ENCODE measurements at places on chromosomes 5 and 9.

- no peak for DNase-seq
Observed at GRCh38 chr5:135883441-135883840, 12.2 kb downstream of the IL9 start.

- no peak for DNase-seq
Observed at GRCh38 chr9:93406371-93406770, 45.1 kb upstream of the FAM120A start.

- no peak for DNase-seq
Observed at GRCh38 chr5:102271759-102272158, 24.3 kb downstream of the SLCO4C1 start.

DNA sequence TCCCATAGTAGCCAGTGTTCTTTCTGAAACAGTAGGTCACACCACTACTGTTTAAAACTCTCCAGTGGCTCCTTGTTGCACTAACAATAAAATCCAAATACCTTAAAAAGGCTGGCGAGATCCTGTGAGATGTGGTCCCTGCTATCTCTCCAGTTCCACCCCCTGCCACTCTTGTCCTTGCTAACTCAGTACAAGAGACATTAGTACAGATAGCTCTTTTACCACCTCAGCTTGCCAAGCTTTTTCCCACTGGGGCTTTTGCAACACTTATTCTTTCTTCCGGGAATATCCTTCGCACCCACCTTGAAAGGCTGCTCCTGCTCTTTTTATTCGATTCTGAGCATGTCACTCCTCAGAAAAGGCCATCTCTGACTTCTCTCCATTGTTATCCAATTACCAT is 14.9 kb downstream of the NIPSNAP3B start:
- DNase-seq, result no peak
